ENCODE measurements at places on chromosomes 11 and 22.

DNA sequence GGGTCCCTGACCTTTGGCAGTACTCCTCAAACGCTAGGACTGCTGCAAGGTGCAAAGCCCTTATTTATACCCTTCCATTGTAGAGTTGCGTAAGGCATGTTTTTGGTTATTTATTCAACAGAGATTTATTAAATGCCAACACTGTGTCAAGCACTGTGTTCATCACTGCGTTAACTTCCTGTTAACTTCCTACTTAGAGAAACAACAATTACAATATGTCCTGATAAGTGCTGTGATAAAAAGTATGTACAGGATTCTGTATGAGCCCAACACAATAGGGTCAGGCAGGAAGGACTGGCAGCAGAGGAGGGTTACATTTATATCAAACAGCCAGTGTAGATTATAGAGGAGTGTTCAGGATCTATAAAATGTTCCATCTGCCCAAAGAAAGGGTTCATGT is 812.8 kb upstream of the API5 start:
- DNase-seq: no peak

GRCh38 chr11:88555829-88556202 is 218.3 kb upstream of the CTSC start:
- no peak for DNase-seq

DNA sequence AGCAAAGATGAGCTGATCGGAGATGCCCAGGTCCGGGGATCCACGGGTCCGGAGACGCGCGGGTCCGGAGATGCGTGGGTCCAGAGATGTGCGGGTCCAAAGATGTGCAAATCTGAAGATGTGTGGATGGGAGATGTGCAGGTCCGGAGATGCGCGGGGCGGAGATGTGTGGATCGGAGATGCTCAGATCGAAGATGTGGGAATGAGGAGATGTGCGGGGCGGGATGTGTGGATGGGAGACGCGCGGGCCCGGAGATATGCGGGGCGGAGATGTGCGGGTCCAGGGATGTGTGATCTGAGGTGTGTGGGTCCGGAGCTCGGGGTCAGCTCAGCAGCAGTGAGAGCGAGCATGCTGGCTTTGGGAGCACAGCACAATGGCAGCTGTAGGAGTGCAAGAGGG is 35.5 kb downstream of the CDPF1 start:
- DNase-seq: no peak

GRCh38 chr11:66464916-66465315 is 1.8 kb upstream of the PELI3 start:
- no peak for DNase-seq

DNA sequence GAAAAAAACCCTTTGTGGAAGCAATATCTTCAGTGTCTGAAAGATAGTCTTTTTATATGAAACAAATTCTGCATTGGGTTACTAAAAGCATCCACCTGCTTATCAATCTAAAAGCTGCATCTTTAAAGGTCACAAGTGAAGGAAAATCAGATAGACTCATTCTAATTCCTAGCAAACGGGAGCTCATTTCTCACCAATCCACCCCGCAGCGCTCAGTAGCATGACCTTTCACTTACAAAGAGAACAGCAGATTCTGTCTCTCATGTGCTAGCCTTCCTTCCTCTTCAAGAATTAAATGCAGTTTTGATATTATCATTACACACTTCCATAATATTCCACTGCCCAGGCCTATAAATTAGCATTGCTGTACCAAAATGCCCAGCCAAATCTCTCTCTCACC is 212.9 kb downstream of the CADM1 start:
- no peak for DNase-seq

GRCh38 chr22:44304354-44304753 is 8.4 kb downstream of the SHISAL1 start:
- DNase-seq: no peak

DNA sequence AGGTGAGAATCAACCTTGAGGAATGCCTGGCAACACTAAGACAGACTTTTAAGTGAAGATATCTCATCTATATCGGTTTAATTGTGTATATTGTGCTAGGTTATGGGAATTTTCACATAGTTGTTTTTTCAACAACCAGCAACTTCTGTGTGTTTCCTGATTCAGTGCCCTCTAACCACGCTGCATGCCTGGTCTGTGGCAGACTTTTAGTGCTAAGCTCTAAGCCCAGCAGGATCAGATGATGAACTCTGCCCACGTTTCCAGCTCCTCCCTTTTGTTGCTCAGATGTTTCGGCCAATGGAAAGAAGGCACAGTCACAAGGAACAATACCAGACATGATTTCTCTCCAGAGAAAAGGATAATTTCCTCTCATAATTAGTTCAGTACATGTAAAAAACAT is 1.4 kb upstream of the VWA5A start:
- DNase-seq: no peak
